ENCODE measurements at places on chromosomes 2 and 18. TPM values are rescaled to one million over a fixed set of nuclear protein-coding genes. Genes with fewer than 3 reads are reported as not detected.

GPR55 gene
- not detected for total RNA-seq

- no peaks in the 10 kb centered on the region for H3K27me3 ChIP-seq
- DNase-seq = no peak
- no peak overlapping the region for H3K27ac ChIP-seq
- no peaks in the 10 kb centered on the region for H3K36me3 ChIP-seq
- H3K4me3 ChIP-seq = no peak overlapping the region
Observed at GRCh38 chr2:43132683-43133301, 93.6 kb downstream of the ZFP36L2 start.

- no peaks in the 10 kb centered on the region for H3K27me3 ChIP-seq
- H3K4me1 ChIP-seq = peaks cover 11% of the 10 kb centered on the region
- H3K4me3 ChIP-seq = no peak overlapping the region
- no peak overlapping the region for H3K27ac ChIP-seq
- no peaks in the 10 kb centered on the region for H3K36me3 ChIP-seq
- no peak for DNase-seq
Observed at GRCh38 chr2:178282075-178282815, 87.9 kb downstream of the OSBPL6 start.

DNA sequence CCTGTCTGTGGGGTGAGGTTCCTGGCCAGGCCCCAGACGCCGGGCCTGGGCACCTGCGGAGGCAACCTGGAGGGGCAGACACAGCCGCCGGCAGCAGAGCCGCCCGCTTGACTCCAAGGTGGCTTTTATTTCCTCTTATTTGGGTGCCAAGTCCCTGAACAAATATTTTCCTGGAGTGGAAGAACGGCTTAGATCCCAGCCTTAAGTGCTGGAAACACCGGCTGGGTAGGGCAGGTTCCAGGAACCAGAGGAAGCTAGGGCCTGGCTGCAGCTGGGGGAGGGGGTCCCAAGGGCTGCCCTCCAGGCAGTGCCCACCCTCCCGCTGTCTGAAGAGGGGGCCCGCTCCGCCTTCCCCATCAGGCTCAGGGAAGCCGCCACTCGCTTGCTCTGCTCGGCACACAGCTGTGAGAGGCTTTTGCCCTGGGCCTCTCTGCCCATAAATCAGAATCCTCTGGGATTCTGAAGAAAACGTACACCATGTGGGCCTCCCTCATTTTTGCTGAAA lies 28.2 kb downstream of the SDC1 start:
- no peaks in the 10 kb centered on the region for H3K27me3 ChIP-seq
- H3K4me1 ChIP-seq = no peaks in the 10 kb centered on the region
- DNase-seq = no peak
- H3K36me3 ChIP-seq = peaks cover under 1% of the 10 kb centered on the region
- no peak overlapping the region for H3K4me3 ChIP-seq

DNA sequence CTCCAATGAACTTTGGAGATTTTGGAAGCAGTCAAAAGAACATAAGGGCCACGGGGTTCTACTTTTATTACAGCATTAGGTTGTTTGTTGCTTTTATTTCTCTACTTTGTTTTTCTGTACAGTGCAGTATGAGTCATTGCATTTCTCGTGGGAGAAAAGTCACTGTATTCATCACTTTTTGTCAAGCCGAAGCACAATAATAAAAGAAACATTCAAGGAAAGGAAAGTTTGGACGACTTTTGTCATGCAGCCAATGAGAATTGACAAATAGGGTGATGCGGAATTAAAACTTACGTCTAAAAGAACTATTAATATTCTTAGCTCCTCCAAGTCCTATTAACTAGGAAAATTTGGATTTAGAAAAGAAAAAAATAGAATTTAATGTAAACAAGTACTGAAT lies 209.9 kb downstream of the TMEM182 start:
- DNase-seq = no peak
- no peak overlapping the region for H3K27ac ChIP-seq
- no peaks in the 10 kb centered on the region for H3K4me1 ChIP-seq
- no peaks in the 10 kb centered on the region for H3K36me3 ChIP-seq

DNA sequence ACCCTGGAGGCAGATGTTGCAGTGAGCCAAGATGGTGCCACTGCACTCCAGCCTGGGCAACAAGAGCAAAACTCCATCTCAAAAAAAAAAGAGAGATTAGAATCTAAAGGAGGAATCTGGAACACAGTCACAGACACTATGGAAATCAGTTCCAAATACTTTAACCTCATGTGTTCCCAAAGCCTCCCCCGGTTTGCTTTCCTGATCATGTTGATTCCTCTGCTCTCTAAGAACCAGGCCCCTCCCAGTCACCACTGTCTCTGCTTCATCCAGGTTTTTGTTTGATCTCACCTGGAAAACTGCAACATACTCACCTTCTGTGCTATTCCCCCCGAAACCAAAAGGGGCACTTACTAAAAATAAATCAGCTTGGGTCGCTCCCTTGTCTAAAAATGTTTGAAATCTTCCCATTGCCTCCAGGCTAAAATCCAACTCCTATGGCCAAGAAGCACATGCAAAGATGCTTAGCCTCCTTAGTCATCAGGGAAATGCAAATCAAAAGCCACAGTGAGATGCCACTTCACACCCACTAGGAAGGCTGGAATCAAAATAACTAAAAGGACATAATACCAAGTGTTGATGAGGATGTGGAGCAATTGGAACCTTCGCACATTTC lies 6.2 kb upstream of the NEU2 start:
- H3K27ac ChIP-seq = no peak overlapping the region
- H3K4me3 ChIP-seq = no peak overlapping the region
- H3K36me3 ChIP-seq = no peaks in the 10 kb centered on the region

GRCh38 chr18:52716973-52717372 lies 377.0 kb downstream of the DCC start:
- no peak overlapping the region for H3K27ac ChIP-seq
- no peaks in the 10 kb centered on the region for H3K36me3 ChIP-seq
- no peaks in the 10 kb centered on the region for H3K4me1 ChIP-seq
- no peak overlapping the region for H3K4me3 ChIP-seq

Data from HCT116 (cell line).